Right atrium auricular region (tissue), 2 donors: ENCODE measurements at places on chromosomes 2 and 18. TPM values are rescaled to one million over a fixed set of nuclear protein-coding genes. Genes with fewer than 3 reads are reported as not detected.

The IL36B gene
- total RNA-seq, result not detected

The CYP1B1 gene
- 92.6 TPM for total RNA-seq

The PCARE gene
- total RNA-seq, result 0.79 TPM

The CD207 gene
- not detected for total RNA-seq

The GRB14 gene
- total RNA-seq, result 4.4 TPM

DNA sequence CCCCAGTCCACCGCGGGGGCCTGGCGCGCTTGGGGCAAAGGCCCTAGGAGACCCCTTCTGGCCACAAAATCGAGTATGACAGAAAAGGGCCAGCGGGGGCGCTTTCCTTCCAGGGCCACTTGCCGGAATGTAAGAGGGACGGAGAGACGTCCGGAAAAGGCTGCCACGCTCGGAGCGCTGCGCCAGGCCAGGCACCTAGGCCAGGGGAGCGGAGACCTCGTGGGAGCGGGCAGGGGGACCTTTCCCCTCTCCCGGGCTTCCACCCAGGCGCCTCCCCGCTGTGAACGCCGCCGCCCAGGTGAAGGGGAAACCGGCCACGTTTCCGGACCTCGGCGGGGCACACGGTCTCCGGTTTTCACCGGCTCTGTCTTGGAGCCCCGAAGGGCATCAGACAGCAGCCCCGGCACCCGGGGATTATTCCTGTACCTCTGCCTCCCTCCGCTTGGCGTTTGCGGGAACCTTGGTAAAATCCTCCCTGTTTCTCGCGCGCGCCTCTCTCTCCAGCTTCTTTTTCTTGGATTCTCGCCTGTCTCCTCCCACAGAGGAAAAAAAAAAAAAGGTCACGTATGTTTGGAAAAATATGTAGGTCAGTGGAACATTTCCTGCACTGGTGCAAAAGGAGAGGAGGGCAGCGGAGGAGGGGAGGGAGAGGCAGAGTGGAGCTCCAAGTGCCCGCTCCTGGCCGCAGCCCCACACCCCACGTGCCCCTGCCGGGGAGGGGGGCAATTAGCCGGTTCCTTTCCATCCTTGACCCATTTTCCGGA, 1.2 kb upstream of the NPAS2 start:
- DNase-seq, result peak; percentile 73

GRCh38 chr2:201058914-201059313, 12.6 kb downstream of the HYCC2 start:
- DNase-seq, result no peak

DNA sequence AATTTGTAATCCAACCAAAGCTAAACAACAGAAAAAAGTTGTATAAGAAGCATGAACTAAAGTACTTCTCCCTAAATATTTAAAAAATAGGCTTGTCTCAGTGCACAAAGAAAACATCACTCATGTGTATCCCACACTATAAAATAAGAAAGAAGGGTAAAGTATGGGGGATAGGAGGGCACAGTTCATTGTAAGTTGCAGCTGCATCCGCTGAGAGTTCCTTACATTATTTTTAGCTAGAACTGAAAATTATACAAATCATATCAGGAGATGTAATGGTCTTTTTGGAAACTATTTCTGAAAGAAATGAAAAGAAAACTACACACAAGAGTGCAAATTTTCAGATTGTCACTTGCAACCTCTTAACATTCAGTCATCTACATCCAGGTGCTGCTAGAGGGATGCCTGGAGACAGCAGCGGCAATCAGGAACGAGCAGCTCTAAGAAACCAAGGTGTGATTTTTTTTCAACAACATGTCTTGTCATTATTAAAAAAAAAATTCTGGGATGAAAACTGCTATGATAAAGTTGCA, 273.6 kb downstream of the ASXL3 start:
- DNase-seq, result no peak

- DNase-seq, result no peak
These were observed 18.7 kb downstream of the MEP1B start for GRCh38 chr18:32208577-32208976.

- no peak for DNase-seq
These were observed 119.2 kb upstream of the HNRNPA3 start for GRCh38 chr2:177093371-177093770.

GRCh38 chr2:46364797-46365457, 67.7 kb downstream of the EPAS1 start:
- no peak for DNase-seq

- DNase-seq, result no peak
These were observed 35.3 kb downstream of the ZCCHC2 start for GRCh38 chr18:62558015-62558663.

DNA sequence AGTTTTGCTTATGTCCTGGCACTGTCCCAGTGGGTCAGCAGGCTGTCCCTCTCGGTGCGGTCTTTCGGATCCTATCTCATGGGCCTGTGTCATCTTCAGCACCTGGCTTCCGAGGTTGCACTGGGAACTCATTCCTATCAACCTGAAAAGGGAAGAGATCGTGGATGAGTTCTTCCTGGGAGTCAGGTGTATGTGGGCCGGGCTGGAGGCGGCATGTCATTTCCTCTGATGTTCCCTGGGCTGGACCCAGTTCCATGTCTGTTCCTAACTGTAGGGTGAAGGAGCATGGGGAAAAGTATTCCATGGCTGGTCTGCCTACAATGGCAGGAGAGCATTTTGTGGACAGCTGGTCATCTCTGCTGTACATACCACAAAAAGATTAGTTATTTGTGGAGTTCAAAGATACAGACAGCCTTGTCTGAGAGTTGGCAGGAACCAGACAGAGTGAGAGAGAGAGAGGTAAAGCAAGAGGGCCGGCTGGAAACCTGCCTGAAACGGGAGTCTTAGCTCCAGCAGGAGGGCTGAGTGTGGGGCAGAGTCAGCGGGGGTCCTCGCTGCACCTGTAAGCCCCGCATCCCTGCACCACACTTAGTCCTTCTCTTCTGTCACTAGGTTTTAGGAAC, 25.2 kb downstream of the FAM228A start:
- DNase-seq, result no peak

DNA sequence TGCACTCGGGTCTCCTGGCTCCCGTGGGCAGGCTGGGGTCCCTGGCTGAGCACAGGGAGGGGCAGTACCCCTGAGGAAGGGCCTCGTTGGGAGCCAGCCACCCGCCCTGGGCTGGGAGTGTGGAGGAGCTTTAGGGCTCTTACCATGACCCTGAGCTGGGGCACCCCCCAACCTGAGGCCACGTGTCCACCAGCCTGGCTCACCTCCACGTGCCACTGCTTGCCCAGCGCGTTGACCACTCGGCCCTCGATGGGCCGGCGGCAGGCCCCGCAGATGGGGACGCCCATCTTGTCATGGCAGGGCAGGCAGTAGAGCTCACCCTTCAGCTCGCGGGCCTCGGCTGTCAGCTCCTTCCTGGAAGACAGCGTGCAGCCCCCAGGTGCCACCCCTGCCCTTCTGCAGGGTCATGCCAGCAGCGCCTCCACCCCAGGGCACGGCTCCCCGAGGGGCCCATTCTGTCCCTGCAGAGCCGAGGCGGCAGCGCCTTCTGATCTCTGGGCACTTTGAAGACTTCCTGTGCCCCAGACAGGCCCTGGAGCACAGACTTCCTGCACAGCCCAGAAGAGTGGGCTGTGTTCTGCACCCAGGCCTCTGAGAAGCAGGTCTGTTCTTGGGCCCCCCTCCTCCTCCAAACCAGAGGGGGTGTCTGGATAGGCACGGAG, 4.0 kb upstream of the GPR17 start:
- no peak for DNase-seq

DNA sequence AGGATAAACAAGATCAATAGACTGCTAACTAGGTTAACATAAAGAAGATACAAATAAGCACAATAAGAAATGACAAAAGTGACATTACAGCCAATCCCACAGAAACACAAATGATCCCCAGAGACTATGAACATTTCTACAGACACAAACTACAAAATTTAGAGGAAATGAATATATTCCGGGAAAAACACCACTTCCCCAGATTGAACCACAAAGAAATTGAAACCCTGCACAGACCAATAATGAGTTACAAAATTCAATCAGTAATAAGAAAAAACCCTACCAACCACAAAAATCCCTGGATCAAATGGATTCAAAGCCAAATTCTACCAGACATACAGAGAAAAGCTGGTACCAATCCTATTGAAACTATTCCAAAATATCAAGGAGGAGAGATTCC, 232.4 kb upstream of the RBMS1 start:
- DNase-seq, result no peak

DNA sequence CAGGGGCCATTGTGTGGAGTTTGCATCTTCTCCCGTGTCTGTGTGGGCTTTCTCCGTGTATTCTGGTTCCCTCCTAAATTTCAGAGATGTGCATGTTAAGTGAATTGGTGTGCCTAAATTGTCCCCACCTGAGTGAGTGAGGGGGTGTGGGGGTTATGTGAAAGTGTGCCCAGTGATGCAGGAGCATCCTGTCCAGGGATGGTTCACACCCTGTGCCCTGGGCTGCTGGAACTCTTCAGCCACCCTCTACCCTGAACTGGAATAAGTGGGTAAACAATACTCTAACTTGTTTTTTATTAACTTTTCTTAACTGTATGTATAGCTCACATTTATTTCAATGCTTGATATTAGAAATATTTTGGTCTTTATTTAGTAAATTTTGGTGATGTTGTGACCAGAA, 56.0 kb downstream of the UBE2E3 start:
- no peak for DNase-seq
